IPS DF 19.7 (cell line): ENCODE measurements at places on chromosomes 3 and 15.

DNA sequence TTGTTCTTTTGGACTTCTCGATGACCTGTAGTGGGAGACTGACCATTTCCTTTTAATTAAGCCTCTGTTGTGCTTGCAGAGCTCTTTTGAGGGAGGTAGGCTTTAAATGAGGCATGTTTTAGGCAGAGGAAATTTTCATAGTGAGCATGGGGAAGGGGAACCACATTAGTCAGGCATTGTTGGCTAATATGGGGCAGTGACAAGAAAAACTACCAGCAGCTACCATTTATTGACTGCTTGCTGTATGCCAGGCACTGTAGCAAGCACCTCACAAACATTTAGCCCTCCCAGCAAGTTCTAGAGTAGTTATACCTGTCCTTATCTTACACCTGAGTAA lies 10.9 kb downstream of the ATG7 start:
- no peak for DNase-seq

DNA sequence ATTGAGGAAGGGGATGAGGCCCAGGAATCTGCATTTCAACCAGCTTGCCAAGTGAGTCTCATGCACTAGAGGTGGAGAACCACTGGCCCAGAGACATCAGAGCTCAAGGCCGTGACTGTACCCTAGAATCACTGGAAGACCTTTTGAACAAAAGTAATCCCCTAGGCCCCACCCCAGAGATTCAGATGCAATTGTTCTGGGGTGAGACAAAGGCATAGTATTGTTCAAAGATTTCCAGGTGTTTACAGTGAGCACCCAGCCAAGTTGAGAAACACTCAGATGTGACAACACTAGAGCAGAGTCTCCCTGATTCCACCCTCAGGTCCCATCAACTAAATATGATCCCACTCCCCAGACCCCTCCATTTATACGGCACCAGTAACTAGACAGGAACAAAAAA lies 290.3 kb upstream of the TLE3 start:
- DNase-seq = no peak

- DNase-seq = no peak
Measured at GRCh38 chr3:7536921-7537320, 676.0 kb downstream of the GRM7 start.

DNA sequence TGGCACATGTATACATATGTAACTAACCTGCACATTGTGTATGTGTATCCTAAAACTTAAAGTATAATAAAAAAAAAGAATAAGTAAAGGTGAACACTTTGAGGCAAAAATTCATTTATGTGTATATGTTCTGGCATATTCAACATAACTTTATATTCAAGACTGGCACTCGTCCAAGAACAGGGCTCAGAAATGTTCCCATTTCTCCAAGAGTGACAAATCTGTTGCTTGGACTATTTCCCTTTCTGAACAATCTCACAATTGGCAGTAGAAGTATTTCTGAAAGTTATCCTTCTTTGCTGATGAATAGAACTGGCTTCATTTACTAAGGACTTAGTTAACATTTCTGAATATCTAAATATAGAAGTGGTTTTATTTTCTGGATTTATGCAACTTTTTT lies 212.8 kb downstream of the ADAMTSL3 start:
- no peak for DNase-seq

GRCh38 chr3:137792626-137793271 lies 28.6 kb downstream of the SOX14 start:
- DNase-seq = no peak

GRCh38 chr15:81326466-81327212 lies 2.7 kb upstream of the STARD5 start:
- DNase-seq = no peak

GRCh38 chr15:52255935-52256334 lies 39.7 kb downstream of the MYO5C start:
- DNase-seq = no peak

DNA sequence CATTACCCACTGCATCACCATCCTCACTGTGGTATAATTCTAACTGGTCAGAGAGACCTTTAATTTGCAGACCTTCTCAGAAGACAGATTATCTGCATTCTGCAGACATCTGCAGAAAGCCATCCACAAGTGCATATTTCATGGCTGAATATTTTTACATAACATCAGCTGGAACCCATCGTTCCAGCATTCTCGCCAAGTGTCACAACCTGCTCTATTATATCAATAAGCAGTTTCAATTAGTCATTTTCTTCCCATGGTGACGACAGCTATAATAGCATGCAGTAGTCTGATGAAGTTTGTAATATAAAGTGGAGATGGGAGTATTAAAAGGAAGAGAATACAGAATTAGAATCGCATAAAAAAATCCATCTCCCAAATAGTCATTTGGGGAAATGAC lies 334.7 kb downstream of the FHIT start:
- no peak for DNase-seq
